Activated CD4-positive, alpha-beta memory T cell treated with anti-CD3 and anti-CD28 coated beads for 36 hours (primary cell): ENCODE measurements at places on chromosomes 5 and 9.
A peak's percentile ranks its signal among the peaks of the same experiment; 100 is the strongest.

GRCh38 chr5:9502050-9502834 is 43.6 kb downstream of the SEMA5A start:
- no peak for DNase-seq

DNA sequence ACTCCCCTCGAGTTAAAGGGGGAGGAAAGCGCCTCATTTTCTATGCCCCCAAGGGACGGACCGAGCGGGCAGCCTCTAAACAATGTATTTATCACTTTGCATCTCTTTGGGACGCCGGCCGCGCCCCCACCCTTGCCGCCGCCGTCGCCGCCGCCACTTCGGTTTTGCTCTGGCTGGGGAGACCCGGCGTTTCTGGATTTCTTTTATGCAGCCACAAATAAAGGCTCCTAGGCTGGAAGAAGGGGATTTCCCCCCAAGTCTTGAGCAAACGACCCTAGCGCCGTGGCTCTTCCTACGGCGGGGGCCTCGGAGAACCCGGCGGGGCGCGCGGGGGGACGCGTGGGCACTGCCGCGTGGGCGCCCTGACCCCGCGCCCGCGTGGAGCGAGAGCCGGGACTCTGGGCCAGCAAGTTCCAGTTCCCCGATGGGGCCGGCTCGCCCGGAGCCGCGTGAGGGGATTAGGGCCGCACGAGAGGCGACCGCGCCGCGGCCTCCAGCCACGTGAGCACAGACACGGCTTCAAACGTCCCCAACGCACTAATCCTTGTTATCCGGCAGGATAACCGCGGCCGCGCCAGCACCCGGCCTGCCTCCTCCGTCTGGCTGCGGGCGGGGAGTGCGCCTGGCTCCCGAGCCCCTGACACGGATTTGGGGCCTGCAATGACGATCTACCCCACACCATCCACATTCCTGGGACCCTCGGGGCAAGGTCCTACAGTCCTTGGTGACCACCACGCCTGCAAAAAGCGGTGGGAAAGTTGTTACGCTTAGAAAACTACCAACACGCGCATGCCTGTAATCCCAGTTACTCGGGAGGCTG is 7.9 kb upstream of the NEUROG1 start:
- DNase-seq: no peak

DNA sequence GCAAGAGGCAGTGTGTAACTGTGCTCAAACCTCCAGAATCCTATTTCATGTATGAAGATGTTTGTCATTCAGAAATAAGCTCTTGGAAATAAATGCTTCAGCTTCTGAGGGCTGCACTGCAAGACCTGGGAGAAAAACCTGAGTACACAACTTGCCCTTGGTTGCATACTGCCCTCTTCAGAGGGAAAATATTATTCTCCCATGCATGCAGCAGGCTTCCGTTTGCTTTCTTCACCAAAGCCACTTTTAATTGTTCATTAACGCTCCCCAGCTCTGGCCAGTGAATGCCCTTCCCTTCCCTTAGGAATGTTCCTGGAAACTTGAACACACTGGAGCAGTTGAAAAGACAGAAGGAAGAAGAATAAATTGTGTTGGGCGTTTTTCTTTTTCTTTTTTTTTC is 2.5 kb upstream of the WHRN start:
- DNase-seq: peak; percentile 28

DNA sequence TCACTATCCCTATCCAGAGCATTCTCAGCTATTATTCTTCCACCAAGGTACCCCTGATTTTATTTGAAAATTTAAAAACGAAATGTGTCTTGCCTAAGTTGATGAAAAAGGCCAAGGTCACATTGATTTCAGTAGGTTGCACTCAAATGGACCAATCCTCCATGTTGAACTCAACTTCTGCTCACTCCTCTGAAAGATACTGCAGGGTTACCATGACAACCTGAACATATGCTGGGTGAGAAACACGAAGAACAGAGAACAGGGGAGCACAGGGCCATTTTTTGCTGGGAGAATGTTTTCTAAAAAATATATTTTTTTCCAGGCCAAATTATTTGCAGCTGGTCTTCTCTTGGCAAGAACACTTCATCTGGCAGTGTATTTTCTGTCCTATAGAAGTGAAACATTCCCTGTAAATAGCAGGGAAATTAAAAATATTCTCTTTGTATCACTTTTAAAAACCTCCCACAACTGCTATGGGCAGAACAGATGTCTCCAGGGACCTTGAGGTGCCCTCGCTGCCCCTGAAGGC is 215.9 kb downstream of the NXNL2 start:
- DNase-seq: no peak

DNA sequence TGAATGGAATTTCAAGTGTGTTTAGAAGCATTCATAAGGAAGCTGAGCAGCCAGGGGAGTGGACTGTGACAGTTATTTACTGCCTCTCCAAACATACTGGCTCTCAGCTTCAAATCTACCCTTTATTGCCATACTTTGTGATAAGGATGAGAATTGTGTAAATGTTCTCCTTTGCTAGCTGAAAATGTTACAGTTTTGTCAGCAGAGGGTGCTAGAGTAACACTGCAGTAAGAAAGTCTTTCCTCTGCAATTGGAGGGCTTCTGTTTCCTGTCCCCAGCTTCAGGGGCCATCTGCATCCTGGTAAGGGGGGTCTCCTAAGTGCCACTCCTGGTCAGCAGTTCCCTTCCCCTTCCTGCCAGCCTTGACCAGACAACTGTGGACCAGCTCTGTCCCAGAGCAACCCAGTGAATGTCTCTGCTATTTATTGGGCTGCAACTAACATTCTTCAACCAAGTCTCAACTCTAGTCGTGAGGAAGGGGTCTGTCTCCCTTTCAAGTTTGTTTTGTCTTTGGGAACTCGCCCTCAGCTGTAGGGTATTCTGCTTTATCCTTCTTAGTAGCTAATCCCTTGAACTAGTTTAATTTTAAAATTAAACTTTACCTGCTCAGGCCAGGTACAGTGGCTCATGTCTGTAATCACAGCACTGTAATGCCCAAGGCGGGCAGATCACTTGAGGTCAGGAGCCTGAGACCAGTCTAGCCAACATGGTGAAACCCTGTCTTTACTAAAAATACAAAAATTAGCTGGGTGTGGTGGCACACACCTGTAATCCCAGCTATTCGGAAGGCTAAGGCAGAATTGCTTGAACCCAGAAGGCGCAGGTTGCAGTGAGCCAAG is 45.3 kb downstream of the RAPGEF6 start:
- peak; percentile 12 for DNase-seq

GRCh38 chr5:133353741-133354140 is 258.6 kb downstream of the FSTL4 start:
- DNase-seq: no peak

DNA sequence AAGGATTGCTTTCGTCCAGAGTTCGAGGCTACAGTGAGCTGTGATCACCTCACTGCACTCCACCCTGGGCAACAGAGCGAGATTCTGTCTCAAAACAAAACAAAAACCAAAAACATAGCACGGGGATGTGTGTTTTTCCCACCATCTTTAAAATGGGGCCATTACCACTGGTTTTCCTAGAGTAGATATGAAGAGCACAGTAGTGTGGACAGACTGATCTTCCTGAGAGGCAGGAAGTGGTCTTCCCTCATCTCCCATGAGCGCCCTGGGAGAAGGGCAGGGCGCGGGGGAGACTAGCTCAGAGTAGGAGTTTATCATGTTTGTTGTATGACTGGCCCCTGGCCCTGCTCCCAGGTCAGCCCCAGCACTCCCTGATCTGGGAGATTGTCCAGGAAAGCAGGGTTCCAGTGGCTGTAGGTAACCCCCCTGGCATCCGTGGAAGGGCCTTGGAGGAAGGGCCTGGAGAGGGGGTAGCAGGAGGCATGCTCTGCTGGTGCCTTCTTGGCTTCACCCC is 2.3 kb downstream of the SUSD3 start:
- DNase-seq: peak; percentile 44

DNA sequence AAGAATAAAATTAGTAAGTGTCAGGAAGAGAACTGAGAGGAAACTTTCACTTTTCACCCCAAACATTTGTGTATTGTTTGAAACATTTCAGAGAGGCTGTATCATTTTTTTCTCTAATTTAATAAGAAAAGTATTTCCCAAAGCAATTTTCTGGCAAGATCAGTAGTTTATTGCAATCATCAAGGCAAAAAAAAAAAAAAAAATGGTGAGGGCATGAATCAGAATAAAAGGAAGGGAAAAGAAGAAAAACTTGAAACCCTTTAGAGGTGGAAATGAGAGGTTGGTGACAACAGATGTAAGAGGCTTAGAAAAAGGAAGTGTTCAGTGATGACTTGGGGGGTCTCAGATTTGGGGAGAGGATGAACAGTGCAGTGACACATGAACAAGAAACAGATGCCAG is 13.3 kb downstream of the SHC3 start:
- no peak for DNase-seq
